ENCODE measurements at places on chromosomes 6 and 20.

GRCh38 chr6:88914895-88915598, 48.4 kb downstream of the RNGTT start:
- DNase-seq: no peak

GRCh38 chr20:19992996-19993908, 23.9 kb upstream of the NAA20 start:
- no peak for DNase-seq

DNA sequence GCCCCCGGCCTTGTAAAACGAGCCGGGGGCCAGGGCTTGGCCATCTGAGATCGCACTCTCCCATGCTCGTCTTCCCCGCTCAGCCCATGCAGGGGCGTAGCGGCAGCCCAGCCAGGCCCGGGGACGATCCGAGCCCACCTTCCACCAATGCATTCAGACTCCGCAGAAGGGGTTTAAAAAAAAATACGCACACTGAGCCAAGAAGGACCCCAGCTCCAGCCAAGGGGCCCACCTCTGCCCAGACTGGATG, 320 bp downstream of the GSTA4 start:
- DNase-seq: peak; percentile 6

DNA sequence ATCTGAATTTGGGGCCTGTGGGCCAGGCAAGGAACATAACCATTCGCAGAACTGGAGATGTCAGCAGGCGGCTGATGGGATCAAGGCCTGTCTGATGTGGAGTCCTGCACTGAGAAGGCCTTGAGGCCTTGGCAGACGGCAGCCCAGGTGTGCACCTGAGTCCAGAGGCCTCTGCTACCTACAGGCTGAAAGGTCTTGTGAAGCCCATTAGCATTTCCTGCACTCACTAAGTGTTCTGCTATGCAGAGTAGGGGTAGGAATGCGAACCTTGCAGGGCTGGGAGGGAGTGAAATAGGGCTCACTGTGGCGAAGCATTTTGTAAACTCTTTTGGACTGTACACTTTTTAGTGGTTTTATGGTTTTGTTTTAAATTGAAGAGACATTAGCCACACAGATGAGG, 48.3 kb upstream of the RNF24 start:
- no peak for DNase-seq

GRCh38 chr6:44128020-44128917, 915 bp downstream of the TMEM63B start:
- DNase-seq: no peak

- DNase-seq: no peak
Measured at GRCh38 chr6:113854531-113855499, 2.3 kb upstream of the MARCKS start.

DNA sequence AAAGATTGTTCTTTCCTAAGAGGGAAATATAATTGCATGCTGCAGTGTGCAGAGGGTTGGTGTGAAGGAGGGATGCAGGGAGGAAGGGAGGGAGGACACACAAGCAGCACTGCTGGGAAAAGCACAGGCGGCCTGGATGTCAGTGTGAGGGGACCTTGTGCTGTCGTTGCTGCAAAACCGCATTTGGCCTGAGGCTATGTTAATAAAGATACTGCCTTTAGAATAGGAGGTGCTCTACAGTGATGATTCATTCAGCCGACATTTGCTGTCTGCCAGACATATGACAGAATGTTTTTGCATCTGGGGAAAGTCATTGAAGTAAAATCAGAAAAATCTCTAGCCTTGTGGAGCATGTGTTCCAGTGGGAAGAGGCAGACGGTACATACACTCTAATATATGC, 50.5 kb upstream of the TRIM26 start:
- DNase-seq: no peak

DNA sequence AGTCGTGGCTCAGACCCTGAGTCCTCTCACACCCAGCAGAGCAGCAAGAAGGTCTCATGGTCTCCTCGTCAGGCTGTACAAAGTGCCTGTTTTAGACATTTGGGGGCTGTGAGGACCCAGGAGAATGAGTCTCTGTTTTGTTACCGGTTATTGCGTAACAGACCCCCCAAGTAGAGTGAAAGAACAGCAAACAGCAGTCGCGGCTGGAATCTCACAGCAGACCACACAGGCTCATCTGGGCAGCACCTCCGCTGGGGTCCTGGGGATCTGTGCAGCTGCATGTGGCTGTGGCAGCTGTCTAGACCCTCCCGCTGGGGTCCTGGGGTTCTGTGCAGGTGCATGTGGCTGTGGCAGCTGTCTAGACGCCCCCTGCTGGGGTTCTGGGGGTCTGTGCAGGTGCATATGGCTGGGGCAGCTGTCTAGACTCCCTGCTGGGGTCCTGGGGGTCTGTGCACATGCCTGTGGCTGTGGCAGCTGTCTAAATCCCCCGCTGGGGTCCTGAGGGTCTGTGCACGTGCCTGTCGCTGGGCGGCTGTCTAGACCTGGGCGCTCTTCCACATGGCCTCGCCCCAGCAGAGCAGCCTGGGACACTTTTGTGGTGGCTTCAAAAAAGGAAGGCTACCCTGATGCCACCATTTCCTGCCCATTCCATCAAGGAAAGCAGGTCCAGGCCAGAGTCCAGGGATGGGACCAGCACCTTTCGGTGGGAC, 24.7 kb downstream of the ENTPD6 start:
- no peak for DNase-seq

- no peak for DNase-seq
Measured at GRCh38 chr6:15770347-15771143, 107.7 kb upstream of the DTNBP1 start.

DNA sequence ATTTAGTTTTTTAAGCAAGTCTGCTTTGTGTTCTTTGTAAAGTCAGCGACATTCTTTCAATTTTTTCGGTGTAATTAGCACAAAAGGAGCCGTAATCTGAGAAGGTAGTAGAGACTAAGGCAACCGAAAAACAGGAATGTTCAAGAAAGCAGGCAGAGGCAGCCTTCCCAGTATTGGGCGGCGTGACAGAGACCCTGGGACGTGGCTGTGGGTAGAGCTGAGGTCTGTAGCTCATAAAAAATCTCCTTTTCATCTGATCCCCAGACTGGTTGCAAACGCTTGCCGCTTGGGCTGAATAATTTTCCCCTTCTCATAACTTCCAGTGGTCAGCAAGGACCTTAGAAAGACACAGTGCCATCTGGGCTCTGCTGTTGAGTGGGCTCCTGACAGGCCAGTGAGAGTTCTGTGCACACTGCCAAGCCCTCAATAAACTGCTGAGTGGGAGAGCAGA, 30.8 kb downstream of the GNAS start:
- DNase-seq: no peak

- no peak for DNase-seq
Measured at GRCh38 chr6:68328156-68328555, 306.9 kb upstream of the ADGRB3 start.

GRCh38 chr6:154386848-154387717, 30.5 kb upstream of the IPCEF1 start:
- no peak for DNase-seq

DNA sequence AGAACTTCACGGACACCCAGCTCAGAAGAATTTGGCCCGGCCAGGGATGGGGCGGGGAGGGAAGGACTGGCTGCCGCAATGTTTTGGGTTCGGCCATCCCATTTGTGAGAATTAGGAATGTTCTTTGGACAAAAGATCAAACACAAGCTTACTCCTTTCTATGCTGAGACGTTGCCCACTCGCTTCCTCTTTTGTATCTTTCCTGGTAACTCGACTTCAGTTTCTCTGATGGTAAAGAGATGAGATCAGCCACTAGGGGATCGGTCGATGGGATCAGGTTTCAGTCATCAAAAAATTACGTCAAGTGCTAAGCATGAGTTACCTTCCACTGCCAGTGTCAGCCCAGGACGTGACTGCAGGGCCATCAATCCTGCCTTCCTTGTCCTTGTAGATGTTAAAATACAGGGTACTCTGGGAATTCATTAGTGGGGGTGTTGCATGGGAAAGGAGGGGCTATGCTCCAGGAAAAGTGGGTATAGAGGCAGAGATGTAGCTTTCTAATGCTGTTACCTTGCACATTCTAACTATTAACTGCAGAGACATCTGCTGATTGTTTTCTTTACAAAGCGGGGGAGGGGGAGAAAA, 190.2 kb downstream of the TSHZ2 start:
- no peak for DNase-seq

DNA sequence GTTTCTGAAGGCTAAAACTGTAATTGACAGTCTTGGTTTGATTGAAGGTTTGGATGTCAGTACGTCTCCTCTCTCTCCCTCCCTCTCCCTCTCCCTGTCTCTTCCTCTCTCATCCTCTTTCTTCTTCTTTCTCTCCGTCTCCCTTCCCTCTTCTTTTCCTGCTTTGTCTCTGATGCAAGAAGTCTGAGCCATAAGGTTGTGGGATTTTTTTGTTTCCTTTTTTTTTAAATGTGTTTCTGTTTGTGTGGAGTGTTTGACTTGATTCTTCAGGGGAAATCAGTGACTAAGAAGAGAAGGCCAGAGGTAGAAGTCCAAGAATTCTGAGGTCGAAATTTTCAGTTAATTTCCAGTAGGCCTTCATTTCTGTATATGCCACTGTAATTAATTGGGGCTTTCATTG, 111.9 kb downstream of the FOXO3 start:
- DNase-seq: no peak

GRCh38 chr6:4253604-4254231, 118.3 kb upstream of the ECI2 start:
- DNase-seq: no peak

GRCh38 chr6:74366634-74367033, 670.6 kb downstream of the CD109 start:
- DNase-seq: no peak

DNA sequence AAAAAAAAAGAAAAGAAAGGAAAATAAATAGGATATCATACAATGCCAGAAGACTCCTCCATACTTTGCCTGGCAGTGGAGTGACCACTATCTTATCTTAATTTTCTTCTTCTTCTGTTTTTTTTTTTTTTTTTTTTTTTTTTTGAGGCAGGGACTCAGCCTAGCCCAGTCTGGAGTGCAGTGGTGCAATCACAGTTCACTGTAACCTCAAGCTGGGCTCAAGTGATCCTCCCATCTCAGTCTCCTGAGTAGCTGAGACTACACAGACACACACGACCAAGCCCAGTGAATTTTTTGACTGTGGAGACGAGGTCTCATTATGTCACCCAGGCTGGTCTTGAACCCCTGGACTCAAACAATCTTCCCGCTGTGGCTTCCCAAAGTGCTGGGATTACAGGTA, 17.1 kb upstream of the MMP9 start:
- no peak for DNase-seq

DNA sequence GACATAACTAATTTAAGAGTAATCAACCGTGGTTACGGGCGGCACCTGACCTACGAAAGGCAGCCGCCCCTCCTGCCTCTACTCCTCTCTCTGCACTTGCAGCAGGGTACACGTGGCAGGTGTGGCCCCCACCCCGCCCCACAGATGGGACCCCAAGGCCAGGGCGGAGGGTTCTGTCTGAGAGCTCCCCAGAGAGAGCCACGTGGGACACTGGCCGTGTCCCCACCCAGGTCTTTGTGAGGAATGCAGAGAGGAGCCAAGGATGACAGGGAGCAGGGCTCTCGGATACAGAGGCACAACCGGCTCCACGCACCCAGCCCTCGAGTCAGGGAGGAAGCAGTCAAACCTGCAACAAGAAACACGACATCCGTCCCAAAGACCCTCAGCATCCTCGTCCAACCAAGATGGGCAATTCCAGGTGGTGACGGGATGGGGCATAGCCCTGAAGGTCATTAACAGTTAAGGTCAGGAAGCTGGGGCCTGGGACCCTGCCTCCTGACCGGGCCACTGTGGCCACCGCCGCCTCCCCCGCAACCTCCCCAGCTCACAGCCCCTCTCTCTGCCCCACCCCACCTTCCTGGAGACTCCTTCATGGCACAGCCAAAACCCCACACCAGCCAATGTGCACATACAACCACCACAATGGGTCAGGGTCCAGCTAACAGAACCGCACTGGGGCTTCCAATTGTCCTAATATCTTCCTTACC, 47.1 kb downstream of the TAF4 start:
- DNase-seq: no peak

GRCh38 chr20:58146746-58147140, 81.7 kb downstream of the ANKRD60 start:
- no peak for DNase-seq

GRCh38 chr6:26195924-26196845, 109.0 kb downstream of the HFE start:
- peak; percentile 24 for DNase-seq

DNA sequence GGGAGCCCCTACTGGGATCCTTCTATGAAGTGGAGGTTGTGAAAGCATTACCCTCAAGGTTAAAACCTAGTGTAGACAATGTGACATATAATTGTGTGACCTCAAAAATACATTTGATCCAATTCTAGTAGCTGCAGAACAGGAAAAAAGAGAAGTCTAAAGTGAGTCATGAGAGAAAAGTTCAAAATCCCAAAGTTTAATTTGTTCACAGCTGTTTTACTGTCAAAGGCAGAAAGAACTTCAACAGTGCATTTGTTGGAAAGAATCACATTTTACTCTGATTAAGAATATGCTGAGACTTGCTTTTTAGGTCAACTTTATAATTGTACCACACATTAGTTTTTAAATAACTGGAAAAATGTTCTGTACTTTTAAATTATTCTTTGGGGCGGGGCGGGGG, 1027.4 kb upstream of the FLRT3 start:
- DNase-seq: no peak

DNA sequence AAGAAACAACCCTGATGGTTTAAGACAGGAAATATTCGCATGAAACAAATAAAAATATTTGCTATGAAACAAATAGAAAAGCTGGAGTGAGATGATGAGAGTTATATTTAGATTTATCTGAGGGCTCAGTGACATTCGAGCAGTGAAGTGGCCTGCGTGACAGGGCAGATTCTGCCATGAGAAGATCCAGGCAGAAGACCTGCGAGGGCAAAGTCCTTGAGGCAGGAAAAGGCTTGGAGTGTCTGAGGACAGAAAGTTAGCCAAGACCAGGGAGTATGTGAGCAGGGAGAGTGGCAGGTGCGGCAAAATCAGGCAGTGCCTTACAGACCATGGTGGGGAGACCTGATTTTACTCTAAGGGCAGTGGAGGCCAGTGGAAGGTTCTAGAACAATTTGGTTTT, 66.9 kb upstream of the RIN2 start:
- DNase-seq: no peak

DNA sequence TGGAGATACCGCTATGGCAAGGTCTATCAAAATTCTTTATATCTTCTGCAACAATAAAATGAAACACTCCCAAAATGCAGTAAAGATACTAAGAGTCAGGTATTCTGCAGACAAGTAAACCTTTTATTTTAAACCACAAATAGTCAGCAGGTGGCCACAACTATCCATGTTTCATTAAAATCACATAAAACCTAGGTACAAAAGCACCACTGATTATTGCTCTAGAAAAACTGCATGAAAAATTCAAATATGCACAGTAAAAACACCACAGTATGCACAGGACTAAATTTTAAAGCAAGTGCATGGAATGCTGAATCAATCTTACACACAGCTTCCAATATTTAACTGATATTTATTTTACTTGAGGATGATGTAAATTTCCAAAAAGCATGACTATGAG, 33.3 kb downstream of the HMGN3 start:
- DNase-seq: no peak

DNA sequence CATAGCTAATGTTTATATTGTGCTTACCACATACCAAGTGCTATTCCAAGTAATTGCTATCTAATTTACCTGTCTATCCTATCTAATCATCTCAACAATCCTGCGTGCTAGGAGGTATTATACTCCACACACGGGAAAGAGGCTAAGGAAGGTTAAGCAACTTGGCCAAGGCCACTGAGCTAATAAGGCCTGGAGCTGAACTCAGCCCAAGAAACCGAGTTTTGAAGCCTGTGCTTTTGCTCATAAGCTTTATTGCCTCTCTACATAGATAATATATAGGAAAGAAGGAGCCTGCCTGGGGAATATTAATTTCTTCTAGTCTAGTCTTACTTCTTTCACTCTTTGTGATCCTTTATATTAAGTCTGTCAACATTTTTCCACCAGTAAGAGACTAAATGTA, 67.8 kb upstream of the ADGRF4 start:
- no peak for DNase-seq

GRCh38 chr20:24979036-24979960, 13.3 kb downstream of the APMAP start:
- DNase-seq: no peak
